NCI-H524 (cell line): ENCODE measurements at places on chromosomes 7 and 10.

DNA sequence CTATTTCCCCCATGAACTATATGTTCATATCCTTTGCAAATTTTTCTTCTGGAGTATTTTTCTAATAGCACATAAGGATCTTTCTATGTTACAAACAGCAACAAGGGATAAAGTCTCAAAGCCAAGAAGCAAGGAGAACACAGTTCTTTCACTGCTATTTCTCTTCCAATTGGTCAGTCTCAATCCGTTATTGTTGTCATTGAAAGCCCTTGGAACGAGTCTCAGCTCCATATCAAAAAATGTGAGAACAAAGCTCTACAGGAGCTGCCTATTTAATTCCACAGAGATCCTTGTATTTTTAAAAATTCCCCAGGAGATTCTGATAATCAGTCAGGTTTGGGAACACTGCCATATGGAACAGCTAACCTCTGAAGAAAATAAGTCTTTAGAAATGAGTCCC is 15.7 kb downstream of the SLC35B4 start:
- no peak for DNase-seq

DNA sequence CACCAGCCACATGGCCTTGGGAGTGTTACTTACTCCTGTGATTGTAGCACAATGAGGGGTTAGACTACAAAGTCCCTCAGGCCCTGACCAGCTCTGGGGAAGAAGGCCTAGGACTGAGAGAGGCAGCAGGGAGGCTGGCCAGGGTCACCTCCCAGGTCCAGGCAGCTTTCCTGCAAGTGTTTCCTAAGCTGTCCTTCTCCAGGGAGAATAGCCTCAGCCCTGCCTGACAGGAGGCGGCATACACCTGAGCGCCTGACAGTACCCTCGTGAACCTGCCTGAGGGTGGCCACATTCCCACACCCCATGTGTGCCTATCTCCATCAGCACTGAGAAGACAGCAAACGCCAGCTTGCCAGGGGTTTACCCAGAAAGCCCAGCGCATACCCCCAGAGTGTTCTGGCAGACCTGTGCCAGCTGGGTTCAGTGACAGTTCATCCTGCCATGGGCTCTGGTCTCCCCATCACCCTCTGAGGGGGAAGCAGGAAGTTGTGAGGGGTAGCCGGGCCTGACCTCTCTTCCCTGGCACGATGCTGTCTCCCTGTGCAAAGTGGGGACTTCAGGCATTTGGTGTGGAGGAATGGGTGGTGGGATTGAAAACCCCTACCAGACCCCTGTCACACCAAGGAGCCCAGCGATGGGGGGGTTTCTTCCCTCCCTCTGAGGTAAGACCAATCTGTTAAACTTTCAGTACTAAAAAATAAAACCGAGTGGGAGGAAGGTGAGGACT is 56.3 kb upstream of the CAMK2B start:
- no peak for DNase-seq

DNA sequence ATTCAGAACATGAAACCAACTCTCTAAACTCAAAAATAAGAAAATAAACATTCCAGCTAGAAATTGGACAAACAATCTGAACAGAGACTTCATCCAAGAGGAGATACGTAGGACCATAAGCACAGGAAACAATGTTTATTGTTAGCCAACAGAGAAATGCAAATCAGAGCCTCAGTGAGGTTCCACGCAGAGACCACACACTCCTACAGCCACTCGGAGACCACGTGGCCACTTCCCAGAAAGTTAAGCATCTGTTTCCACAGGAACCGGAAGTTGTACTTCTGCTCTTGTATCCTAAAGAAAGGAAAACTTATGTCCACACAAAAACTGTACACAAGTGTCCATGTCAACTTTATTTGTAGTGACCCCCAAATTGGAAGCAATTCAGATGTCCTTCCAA is 214.8 kb downstream of the MGMT start:
- DNase-seq = no peak

- no peak for DNase-seq
Observed at GRCh38 chr10:131129544-131129943, 182.0 kb downstream of the TCERG1L start.

- DNase-seq = no peak
Observed at GRCh38 chr10:93147281-93147680, 73.6 kb downstream of the CYP26A1 start.

GRCh38 chr10:27364028-27364427 is 123.4 kb upstream of the ACBD5 start:
- DNase-seq = no peak

DNA sequence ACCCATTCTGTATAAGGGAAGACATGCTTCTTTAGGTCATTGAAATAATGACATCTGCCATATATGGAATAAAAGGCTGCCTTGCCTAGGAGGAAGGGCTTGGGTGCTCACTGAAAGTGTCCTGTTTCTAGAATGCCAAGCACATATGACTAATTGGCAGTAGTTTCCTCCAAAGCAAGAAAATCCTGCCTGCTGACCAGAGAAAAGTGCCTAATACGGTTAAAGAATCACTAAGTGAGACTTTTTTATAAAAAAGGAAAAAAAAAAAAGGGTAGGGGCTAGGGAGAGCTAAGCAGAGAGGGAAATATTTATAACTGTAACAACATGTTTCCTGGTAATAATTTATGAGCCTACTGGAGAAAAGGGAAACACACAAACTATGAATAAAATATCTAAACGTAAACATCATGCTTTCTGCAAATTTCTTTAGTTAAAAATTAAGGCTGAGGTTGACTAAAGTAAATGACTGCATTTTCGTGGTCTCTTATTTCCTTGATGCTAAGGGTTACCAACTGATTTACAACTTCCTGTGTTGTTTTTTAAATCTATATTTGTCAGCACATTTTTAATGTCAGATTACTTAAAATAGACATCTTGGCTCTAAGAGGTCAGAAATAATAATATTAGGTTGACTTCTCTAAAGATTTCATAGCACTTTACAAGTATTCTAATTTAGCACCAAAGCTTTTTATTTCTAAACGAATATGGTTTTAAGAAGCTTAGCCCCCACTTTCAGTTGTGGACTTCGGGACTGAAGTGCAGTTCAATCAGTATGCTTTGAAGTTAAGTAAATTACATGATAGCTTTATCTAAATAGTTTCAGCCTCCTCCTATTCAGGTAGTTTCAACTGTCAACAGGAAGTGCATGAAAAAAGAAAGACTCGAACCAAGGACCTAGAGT is 89.6 kb downstream of the CABCOCO1 start:
- no peak for DNase-seq

DNA sequence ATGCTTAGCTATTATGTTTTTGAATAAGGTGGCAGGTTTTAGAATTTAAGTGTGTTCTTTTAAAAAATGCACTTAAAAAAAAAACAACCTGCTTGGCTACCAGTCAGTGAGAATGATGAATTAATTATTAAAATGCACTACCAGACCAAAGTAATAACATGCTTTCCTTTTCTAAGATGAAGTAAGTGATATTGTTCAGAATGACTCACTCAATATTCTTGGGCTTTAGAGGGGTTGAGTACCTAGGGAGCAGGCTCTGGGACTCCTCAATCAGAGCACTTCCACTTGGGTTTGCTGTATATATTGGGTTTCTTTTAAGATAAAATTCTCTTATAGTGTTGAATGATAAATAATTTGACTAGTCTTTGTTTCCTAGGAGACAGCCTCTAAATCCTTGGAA is 8.6 kb downstream of the STAM start:
- no peak for DNase-seq

DNA sequence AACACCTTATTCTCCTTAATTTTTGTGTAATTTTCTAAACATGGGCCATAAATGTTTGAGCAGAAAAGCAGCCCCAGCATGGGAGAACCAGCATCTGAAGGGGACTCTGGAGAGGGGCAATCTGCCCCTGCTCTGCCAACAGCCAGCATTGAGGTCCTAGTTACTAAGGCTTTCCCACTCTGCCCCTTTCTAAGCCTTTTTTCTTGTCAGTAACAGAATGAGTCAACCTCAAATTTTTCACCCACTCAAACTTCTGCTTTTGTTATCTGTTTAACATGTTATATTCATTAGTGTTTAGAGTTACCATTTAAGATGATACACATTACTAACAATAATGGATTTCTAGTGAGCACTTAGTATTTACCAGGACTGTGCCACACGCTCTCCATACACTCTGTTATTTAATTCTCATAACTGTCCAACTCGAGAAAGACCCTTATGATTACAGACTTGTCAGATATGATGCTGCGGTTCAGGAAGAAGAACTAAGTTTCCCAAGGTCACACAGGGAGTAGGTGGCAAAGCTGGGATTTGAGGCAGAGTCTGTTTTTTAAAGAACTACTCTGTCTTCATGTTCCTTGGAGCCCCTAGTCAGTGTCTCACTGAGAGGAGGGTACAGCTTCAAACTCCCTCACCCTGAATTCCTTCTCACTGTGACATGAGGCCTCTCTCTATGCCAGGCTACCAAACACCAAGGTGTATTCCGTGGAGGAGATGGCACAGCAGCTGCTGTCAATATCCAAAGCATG is 19.9 kb upstream of the GPAM start:
- DNase-seq = no peak

- no peak for DNase-seq
Observed at GRCh38 chr10:114026189-114027040, 17.3 kb upstream of the ADRB1 start.

- DNase-seq = no peak
Observed at GRCh38 chr7:71787513-71787912, 624.6 kb downstream of the CALN1 start.
